ENCODE measurements at places on chromosomes 1 and 21.

DNA sequence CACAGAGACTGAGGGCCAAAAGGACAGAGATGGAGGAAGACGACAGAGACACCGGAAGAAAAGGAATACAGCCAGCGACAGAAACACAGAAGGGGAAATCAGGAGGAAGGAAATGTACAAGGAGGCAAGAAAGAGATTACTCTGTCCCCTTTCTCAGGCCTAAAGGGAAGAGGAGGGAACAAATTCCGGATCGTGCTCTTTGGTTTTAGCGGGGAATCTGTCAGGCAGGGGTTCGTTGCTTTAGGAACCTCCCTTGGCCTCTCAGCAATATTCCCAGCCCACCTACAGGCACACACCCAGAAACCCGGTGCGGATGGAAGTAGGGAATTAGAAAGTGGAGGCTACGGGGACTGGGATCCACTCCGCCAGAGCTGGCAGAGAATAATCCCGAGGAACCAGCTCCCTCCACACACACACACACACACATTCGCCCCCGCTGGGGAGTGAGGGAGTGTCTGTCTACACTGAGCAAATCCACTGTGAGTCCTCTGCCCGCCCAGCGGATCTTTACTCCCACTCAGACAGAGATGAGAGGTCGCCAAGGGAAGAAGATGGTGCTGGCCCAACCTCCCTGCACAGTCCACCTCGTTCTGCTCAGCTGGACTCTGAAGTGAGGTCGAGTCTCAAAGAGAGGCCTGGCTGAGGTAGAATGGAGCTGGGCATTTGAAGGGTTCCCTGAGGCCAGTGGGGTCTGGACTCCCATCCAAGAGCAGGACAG is 5.7 kb downstream of the TAL1 start:
- DNase-seq: no peak

- DNase-seq: no peak
Observed at GRCh38 chr1:236733653-236734052, 47.4 kb downstream of the ACTN2 start.

- no peak for DNase-seq
Observed at GRCh38 chr1:95506736-95507414, 272.9 kb downstream of the RWDD3 start.

GRCh38 chr1:210132582-210132981 is 100.0 kb upstream of the SERTAD4 start:
- no peak for DNase-seq

DNA sequence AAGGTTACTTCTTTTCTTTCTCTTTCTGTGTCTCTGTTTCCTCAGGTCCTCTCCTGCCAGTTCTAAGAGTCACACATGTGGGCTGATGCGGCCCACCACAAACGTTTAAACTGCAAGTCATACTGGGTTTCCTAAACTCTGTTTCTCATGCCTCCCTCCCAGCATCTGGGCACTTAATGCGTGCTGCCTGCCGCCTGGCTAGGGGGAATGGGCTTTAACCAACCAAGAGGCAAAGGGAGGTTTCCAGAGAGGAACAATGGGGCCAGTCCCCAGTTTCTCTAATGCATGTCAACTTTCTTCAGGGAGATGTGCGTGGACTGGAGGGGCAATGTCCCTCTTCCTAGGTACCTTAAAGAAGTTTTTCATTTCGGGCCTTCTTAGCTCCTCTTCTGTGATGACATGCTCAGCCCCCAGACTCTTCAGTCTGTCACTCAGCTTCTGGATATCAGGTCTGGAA is 19.9 kb upstream of the SRSF4 start:
- DNase-seq: no peak

DNA sequence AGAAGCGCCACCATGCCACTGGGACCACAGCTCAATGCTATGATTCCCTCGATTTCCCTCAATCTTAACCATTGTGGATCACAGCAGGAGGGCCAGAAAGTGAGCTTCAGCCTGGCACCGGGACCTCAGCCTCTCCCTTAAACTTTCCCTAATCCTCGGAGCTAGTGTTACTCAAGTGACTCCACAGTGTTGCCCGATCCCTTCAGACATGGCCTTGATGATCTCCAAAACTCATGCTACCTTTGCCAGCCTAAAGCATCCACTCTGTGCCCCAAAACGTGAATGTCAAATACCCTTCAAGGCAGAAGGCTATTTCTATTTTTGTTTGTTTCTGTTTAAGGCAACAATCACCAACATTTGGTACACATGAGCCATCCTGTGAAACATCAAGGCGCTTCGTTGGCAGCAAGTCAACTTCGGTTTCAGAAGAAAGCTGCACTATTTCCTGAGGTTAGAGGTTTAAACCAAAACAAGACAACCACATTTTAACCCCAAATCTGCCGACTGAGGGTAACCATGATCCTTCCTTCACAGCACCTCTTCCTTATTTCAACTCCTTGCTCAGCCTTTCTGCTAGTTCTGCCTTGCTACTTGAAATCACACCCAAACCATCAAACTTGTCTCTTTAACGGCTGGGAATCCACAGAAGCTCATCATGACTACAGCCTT is 94.4 kb upstream of the KRTAP19-8 start:
- DNase-seq: peak; percentile 46

DNA sequence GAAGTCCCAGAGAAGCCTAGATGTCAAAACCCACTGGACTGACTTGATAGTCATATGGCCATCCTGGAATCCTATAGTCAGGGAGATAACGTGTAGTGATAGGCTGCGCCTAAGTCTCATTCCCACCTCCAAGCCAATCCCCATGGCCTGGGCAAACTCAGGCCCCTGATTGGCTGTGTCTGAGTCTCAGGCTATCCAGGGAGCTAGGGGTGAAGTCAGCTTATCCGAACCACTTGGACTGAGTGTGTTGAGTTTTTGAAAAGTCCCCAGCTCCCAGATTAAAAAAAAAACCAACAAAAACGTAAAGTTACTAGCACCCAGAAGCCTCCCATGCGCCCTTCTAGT is 51.6 kb downstream of the PIK3CD start:
- no peak for DNase-seq

GRCh38 chr21:46556802-46557201 is 48.1 kb downstream of the S100B start:
- no peak for DNase-seq

GRCh38 chr1:41377397-41377796 is 16.2 kb downstream of the FOXO6 start:
- no peak for DNase-seq

DNA sequence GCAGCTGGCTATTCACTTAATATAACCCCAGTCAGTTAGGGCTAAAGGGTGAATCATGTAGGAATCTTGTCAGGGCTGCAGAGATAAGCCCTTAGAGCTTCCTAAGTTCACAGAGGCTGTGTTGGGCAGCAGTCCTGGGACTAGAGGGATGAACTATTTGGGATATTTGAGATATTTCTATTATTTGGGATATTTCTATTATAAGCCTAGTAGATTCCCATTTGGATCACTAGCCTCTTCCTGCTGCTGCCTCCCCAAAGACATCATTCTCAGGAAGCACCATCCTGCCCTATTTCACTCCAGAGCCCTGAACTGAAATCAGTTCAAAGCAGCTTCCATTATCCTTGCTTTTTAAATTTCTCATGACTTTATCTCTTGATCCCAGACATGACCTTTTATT is 501.3 kb downstream of the NUF2 start:
- no peak for DNase-seq

DNA sequence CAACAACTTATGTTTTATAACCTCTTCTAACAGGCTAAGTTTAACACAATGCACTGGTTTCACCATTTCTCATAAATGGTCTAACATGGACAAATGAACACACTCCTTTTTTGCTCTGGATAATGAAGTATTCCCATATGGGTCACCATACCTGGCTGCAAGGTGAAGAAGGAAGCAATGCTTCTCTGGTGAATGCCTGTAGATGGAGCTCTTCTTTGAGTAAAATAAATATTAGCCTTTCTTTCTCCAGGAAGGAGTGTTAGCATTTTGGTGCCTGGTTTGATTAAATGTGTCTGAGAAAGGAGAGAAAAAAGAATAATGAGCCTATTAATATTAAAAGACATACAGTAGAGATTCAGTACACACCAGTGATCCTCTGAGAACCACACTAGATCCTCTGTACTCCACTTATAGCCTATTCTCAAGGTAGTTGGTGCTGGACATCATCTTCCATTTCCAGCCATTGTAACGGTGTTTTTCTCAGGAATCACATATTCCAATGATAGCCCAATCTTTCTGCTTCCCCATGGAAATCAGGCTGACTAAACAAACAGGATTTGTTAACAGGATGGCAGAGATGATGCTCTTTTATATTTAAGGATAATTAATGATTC is 17.6 kb downstream of the MTFR1L start:
- no peak for DNase-seq

GRCh38 chr1:162977944-162978568 is 91.1 kb upstream of the RGS4 start:
- DNase-seq: no peak

DNA sequence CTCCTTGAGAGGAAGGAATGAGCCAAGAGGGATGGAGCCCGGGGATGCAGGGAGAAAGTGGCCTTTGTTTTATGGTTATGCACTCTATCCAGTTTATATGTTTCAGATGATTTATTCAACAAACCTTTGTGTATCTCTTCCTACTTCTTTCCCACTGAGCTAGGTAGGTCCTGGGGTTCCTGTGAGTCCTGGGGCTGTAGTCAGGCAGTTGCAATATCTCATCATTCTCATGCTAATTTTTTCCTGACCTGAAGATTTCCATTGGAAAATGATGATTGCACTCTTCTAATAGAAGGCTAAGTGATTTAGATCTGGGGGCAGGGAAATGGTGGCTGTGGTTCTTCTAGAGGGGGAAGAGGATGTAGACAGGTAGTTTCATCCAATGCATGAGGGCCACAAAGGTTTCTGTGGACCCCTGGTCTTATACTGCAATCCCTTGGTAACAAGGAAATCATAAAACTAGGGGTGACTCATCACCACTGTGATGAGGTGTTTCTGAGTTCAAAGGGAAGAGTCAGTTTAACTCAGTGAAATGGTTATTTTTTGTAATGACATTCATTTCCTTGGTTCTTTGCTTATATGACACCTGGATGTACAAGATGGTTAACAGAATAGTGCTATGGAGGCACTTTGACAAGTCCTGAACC is 20.2 kb downstream of the B3GALT5 start:
- DNase-seq: no peak

Data from T-helper 17 cell (primary cell).